ENCODE measurements at places on chromosomes 12 and 14. TPM values are rescaled to one million over a fixed set of nuclear protein-coding genes. Genes with fewer than 3 reads are reported as not detected.
A peak's percentile ranks its signal among the peaks of the same experiment; 100 is the strongest.

GRCh38 chr12:68943848-68944247 lies 10.9 kb upstream of the CPM start:
- DNase-seq = no peak

- peak; percentile 9 for DNase-seq
These were observed 88.7 kb downstream of the BCL11B start for GRCh38 chr14:99183311-99183710.

DNA sequence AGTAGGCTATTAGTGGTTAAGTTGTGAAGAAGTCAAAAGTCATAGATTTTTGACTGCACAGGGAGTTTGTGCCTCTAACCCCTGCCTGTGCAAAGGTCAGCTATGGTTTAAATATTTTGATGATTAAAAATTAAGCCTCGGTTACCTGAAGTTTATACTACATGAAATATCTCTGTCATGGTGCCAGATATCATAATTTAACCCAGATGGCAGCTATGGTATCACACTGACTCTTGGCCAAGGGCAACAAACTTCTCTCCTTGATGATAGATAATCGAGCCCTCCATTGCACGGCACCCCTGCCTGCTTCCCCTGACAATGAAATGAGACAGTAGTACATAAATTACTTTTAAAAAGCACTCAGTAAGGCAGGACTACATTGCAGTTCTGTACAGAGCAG lies 80.8 kb downstream of the SLC35F4 start:
- DNase-seq = no peak

DNA sequence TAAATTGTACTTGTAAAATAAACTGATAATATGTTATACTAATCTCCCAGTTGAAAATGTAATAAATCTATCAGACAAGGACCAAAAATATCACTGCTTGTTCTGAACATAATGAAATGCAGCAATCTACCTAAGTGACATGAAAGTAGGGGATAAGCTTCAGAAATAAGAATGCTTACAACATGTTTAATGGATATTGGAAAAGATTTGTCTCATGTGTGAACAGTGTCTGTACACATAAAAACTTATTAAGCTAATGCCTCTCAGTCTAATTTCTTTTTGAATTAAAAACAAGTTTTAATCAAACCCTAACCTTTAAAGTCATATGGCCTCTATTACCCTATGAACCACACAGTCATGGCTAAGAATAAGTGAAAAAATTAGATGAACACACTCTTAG lies 465.3 kb downstream of the MDGA2 start:
- DNase-seq = no peak

GRCh38 chr14:60723116-60723906 lies 840 bp downstream of the SIX4 start:
- DNase-seq = peak; percentile 50

- DNase-seq = no peak
These were observed 41.1 kb downstream of the ACSM4 start for GRCh38 chr12:7344833-7345606.

DNA sequence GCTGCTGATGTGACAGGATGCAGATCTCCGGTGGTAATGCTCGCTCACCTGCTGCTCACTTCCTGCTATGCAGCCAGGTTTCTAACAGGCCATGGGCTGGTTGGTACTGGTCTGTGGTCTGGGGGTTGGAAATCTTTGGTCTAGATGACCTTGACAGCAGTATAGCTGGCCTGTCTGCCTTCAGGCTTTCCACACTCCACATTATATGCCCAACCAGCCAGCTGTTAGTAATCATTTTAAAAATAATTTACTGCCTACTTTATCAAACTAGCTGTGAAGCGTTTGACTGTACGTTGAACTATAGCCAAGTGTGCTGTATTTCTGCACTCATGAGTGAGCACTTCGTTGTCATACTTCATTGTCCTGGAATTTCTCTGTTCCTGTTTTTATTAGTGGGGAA lies 424.0 kb upstream of the GARIN6 start:
- DNase-seq = no peak

DNA sequence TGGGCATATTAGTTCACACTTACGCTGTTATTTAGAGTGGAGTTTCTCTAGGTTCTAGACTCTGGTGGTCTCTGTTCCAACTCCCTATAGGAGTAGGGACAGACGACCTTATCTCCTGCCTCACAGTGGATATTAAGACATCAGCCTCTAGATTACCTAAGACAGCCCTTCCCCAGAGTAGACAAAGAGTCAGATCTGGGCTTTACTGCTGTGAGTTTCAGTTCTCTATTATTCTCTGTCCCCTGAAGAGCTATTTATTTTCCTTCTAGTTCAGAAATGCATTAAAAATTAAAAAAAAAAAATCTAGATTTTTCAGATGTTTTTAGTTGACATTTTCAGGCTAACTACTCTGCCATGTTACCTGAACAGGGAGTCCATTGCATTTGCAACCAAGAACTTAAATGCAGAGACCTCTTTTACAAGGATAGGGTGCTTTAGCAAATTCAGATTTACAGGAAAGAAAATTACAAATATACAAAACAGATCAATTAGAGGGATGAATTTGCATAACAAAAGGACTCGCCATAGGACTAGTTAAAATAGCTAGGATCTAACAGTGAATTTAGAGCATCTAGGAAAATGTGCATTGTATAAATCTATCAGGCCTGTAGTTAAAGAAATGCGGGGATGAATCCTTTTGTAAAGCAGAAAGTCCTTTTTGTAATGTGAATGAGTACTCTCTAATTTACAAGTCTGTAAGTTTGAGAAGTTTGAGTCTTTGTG lies 381.4 kb downstream of the APAF1 start:
- no peak for DNase-seq

GRCh38 chr14:22797017-22797917 lies 18.0 kb downstream of the SLC7A7 start:
- no peak for DNase-seq

DNA sequence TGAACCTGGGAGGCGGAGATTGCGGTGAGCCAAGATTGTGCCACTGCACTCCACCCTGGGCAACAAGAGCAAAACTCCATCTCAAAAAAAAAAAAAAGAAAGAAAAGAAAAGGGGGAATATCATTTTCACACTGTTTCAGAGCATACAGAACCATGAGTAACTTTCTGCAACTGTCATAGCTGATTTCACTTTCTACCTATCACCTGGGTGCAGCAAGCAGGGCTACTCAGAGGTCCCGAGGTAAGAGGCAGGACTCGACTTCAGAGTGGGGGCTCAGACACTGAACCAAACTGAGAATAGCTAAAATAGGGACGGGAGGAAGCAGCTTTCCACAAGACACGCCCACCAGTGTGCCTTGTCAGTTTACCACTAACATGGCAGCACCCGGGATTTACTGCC lies 29.8 kb downstream of the OR10P1 start:
- no peak for DNase-seq

- no peak for DNase-seq
These were observed 311.1 kb downstream of the MED13L start for GRCh38 chr12:115966376-115966775.

GRCh38 chr12:55760663-55761062 lies 17.7 kb downstream of the GDF11 start:
- DNase-seq = peak; percentile 72

GRCh38 chr12:29208936-29209701 lies 60.0 kb downstream of the FAR2 start:
- no peak for DNase-seq

GRCh38 chr12:100741084-100741711 lies 53.4 kb upstream of the ANO4 start:
- peak; percentile 8 for DNase-seq

DNA sequence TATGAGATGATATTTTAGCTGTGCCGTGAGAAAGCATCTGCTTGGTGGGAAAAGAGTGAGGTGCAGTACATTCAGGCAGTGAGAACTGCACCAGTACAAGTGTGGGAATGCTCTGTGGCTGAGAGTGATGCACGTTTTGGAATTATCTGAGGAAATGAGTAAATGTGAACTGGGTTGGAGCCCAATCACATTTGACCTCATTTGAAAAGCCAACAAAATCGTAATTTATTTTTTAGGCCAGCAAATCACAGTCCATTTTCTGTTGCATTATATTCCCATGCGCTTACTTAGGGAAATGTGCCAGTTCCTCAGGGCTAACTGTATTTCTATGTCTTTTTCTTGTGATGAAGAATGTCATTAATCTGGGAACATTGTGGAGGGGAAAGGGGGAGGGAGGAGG lies 77.3 kb downstream of the SNAPC1 start:
- no peak for DNase-seq

- DNase-seq = no peak
These were observed 13.0 kb upstream of the NR1H4 start for GRCh38 chr12:100460702-100461101.

GRCh38 chr12:130301559-130301958 lies 36.1 kb upstream of the PIWIL1 start:
- DNase-seq = no peak

DNA sequence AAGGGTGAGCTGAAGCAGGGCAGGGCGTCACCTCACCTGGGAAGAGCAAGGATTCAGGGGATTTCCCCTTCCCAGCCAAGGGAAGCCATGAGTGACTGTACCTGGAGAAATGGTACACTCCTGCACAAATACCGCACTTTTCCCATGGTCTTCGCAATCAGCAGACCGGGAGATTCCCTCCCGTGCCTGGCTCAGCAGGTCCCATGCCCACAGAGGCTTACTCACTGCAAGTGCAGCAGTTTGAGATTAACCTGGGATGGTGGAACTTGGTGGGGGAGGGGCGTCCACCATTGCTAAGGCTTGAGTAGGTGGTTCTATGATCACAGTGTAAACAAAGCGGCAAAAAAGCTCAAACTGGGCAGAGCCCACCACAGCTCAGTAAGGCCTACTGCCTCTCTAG lies 11.0 kb upstream of the DHRS4 start:
- DNase-seq = no peak

DNA sequence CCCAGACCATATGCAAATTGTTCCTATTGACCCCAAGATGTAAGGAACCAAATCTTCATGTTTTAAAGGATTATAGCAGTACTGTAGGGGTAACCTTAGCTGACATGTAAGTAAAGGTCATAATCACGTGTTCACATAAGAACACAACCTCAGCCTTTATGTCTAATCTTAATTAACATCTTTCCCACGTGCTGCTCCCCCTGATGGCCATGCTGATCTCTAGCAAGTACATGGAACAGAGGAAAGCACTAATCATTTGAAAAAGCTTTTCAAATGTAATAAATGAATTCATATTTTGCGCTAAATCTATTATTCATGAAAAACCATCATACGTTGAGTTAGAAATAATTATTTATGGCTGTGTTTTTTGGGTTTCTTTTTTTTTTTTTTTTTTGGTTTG lies 30.5 kb upstream of the ITPR2 start:
- DNase-seq = peak; percentile 32

GRCh38 chr12:32496946-32497345 lies 97.6 kb downstream of the FGD4 start:
- DNase-seq = no peak

GRCh38 chr12:89672589-89672979 lies 36.1 kb downstream of the ATP2B1 start:
- DNase-seq = no peak

- no peak for DNase-seq
These were observed 98.4 kb downstream of the RMST start for GRCh38 chr12:97560786-97561618.

DNA sequence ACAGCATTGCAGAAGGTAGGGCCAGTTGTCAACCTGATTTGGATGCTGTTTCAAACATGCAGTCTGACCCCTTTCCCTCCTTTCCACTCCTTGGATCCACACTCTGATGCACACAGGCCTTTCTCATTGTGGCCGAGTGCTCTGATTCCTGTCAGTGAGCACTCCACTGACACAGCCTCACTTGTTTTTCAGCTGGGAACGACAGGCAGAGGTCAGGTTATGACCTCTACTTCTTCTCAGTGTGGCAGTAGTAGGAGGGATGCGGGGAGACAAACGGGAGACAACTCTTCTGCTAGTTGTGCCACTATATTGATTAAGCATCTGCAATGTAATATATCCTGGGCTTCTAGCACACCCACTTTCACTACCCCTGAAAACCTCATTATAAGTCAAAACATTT lies 61.8 kb downstream of the DERA start:
- DNase-seq = no peak

DNA sequence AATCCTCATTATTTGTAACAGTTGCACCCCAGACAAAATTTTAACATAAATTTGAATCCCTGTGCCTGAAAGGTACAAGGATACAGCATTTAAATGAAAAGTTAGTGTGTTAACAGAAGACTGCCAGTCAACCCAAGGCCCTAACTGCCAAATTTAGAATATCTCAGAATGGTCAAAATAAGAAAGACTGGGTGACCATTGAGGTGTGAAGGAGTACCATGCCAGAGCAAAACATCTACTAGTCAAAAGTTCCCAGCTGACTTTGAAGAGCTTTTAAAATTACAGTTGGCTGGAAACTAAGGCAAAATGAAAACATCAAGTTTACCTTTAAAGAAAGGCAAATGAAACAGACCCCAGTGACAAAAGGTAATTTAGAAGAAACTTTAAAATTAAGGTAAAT lies 18.4 kb downstream of the SAV1 start:
- no peak for DNase-seq

GRCh38 chr12:88310666-88311065 lies 168.6 kb downstream of the TMTC3 start:
- no peak for DNase-seq

GRCh38 chr12:48765753-48766162 lies 23.1 kb downstream of the ADCY6 start:
- DNase-seq = no peak

DNA sequence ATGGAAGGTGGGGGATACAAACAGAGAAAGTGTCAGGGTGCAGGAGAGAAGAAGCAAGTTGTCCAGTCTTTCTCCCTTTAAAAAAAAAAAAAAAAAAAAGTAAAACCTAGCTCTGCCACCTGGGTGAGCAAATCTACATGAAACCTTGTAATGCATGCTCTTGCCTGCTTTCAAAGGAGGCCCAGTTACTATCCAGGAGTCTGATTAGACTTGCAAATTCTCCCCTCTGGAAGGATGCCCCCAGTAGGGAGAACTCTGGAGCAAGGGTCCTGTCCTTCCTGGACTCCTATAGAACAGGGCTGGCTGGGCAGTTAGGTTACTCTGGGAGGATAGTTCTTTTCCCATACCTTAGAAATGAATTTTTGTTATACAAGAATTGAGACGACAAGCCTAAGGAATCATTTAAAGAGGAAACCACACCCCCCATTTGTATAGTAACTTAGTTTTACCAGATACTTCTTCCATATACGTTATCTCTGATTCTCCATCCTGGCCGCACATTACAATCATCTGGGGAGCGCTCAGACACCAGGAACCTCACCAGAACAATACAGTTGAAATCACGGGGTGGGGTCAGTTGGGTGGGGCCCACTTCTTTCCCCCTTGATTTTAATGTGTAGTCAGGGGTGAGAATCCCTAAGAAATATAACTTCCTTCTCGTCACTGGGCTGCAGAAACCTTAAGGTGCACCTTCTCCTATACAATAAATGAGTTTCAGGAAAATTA lies 30.5 kb downstream of the RAB35 start:
- no peak for DNase-seq

Gene INHBC
- total RNA-seq = not detected

Gene PLEKHG7
- total RNA-seq = not detected

Gene SLC6A12
- total RNA-seq = not detected

Gene KRT86
- total RNA-seq = not detected

Gene TAS2R9
- not detected for total RNA-seq

Gene KCNMB4
- 0.54 TPM for total RNA-seq

Gene HOXC11
- total RNA-seq = not detected

Gene PLEKHD1
- total RNA-seq = not detected

Gene RD3L
- not detected for total RNA-seq

Gene CCDC184
- total RNA-seq = not detected

Gene DEGS2
- total RNA-seq = 0.52 TPM

Gene RNASE3
- total RNA-seq = not detected

Gene CLMN
- total RNA-seq = 2.6 TPM

Gene ACRBP
- total RNA-seq = 2.3 TPM
